A549 treated with Hydrocortisone at 1 μM for 4 hours (cell line): ENCODE measurements at places on chromosomes 1 and 21. TPM values are rescaled to one million over a fixed set of nuclear protein-coding genes. Genes with fewer than 3 reads are reported as not detected.

Gene EDARADD
- 2.9 to 3.6 TPM (median 3.2 TPM) in 5 replicates for total RNA-seq

Gene FABP3
- not detected in 5 replicates for total RNA-seq

Gene PARS2
- total RNA-seq, result 4.2 to 5.1 TPM (median 4.6 TPM) in 5 replicates

Gene IL22RA1
- 6.5 to 8.8 TPM (median 7.3 TPM) in 5 replicates for total RNA-seq

Gene AMPD1
- not detected in 5 replicates for total RNA-seq

Gene PLPPR4
- 0.02 TPM in 1 of 5 replicates, not detected in the others for total RNA-seq

Gene IGFN1
- 0.49 to 0.74 TPM (median 0.55 TPM) in 5 replicates for total RNA-seq

Gene ATXN7L2
- 1.5 to 2.4 TPM (median 2.2 TPM) in 5 replicates for total RNA-seq

Gene SAMSN1
- total RNA-seq, result 0.16 TPM in 1 of 5 replicates, not detected in the others

Gene CR1
- total RNA-seq, result not detected in 5 replicates

Gene PRMT6
- total RNA-seq, result not detected in 5 replicates

Gene C1QTNF12
- total RNA-seq, result 0.97 to 2.3 TPM (median 1.3 TPM) in 5 replicates

Gene SLC26A9
- 0.06 to 0.15 TPM (median 0.10 TPM) in 5 replicates for total RNA-seq

Gene ATF6
- total RNA-seq, result 13.5 to 16.6 TPM (median 14.5 TPM) in 5 replicates

Gene SPRR2G
- not detected in 5 replicates for total RNA-seq

Gene SMIM11
- 1.2 to 20.8 TPM (median 10.1 TPM) in 5 replicates for total RNA-seq

Gene FAM131C
- 13.8 to 19.9 TPM (median 17.8 TPM) in 5 replicates for total RNA-seq

Gene SLC9C2
- total RNA-seq, result not detected in 5 replicates
